ENCODE measurements at places on chromosomes 11 and 22.

DNA sequence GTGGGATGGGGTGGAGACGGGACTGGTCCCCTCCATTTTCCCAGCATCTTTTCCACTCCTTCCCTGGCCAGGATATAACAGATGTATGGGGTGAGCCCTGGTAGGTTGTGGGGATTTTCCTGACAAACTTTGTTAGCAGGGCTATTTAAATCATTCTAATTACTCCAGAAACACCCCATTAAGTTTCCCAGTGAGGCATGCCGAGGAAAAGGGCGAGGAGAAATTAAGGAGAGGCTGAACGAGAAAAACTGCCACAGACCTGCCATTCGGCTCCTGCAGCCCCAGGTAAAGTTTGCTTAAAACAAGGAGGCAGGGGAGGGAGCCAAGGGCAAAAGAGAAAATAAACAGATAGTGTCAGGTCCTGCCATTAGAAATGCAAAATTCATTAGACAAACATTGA lies 428.2 kb downstream of the BUD13 start:
- no peak for DNase-seq

GRCh38 chr22:40220316-40221054 lies 42.8 kb downstream of the TNRC6B start:
- DNase-seq: no peak

DNA sequence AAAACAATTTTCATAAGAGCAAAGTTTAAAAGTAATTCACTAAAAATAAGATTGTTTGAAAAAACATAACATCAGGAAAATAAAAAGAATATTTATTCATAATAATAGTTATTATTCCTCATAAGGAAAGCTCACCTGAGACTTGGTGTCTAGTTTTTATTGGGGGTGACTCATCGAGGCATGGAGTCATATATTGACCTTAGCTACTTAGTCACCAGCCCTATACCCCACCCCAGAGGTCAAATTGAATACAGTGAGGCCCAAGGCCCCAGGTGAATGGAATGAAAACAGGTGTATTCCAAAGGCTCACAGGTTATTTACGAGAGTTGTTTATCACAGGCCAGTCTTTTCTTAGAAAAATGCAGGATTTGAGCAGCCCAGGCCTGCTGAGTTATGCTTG lies 36.9 kb downstream of the CNTF start:
- no peak for DNase-seq

DNA sequence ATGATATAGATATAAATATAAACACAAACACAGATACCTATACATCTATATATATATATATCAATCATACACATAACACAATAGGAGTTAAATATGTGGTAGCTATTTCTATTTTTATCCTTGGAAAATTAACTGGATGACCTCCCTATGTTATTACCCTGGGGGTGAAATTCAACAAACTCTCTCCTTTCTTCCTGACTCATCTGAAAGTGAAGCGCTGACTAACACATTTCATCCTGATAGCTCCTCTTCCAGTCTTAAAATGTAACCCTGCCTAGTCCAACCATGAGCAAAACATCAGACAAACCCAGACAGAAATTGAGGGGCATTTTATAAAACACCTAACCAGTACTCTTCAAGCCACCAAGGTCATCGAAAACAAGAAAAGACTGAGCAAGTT lies 220.6 kb upstream of the ISX start:
- no peak for DNase-seq

DNA sequence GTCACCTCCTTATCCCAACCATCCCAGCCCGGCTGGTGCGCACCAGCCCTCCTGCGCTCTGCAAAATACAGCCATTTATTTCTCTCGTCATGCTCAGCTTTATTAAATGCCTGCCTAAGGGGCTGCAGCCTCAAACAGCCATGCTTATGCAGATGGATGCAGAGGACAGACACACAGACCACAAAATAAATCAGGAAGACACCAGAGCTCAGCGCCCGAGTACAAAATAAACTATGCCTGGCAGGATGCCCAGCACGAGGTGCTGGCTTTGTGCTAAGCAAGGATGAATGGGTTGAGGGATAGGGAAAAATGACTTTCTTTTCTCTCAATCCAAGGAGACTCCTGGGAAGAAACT lies 70.5 kb downstream of the RPUSD4 start:
- no peak for DNase-seq

GRCh38 chr11:12857572-12857971 lies 151.5 kb upstream of the RASSF10 start:
- no peak for DNase-seq

GRCh38 chr11:78217650-78218541 lies 29.2 kb downstream of the USP35 start:
- no peak for DNase-seq

DNA sequence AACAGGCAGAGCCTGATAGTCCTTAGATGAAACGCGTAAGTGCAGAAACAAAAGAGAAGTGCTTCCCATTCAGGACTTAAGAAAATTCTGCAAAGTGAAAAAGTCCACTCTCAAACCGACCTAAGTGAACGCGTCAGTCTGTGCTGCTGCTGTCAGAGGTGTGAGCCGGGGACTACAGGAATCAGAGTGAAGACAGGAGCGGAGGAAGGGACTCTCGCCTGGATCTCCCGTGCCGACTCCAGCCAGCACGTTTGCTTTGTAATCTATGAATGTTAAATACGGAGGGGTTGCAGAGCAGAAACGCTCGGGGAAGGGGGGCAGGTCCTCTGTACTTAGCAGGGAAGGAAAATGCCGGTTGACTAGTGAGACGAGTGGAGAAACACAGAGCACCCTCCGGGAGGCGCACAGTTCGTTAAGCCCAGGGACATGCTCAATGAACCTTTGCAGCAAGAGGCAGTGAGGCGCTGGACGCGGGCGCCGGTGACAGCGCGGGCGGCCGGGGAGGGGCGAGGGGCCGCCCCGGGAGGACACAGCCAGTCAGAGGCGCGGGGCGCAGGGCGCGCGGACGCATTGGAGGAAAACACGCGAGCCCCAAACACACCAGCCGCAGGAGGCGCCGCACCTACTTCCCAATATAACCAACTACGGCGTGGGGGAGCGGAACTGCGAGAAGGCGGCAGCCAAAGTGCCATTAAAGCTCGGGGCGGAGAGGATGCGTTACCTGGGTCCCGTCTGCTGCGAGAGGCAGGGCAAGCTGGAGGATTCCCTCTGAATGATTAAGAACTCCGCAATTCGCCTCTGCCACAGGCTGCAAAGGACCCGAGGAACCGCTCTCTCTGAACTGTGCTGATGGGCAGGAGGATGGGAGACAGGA lies at the start of gene CNTN5:
TSS of gene CNTN5 (plus strand) at position 598 of the 874 bp plus-strand sequence.
- DNase-seq: no peak

GRCh38 chr11:119755356-119756071 lies 26.5 kb upstream of the NECTIN1 start:
- DNase-seq: no peak

DNA sequence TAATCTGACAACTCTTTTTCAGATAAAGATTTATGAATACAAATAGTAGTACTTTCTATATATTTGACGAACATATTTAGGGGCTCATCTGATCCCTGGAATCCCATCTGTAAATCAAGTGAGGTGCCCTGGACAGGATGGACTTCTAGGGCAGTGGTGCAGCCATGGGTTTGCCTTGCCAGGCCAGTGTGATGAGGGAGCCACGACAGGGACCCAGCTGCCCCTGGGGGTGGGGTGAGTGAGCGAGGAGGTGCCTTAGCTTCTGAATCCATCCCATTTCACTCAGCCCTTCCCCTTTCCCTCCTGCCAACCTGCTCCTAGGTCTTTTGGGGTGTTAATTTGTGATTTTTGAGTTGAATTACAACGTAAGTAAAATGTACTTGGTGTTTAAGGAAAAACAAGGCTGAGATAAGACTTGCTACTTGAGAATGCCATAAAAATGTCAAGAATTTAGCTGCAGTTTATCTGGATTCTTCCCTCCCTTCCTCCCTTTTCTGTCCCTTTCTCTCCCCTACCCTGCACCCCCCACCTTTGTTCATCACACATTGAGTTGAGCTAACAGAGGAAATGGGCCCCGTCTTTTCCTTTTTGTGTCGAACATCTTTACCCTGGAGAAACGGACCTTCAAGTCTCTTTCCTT lies 60.8 kb downstream of the PPFIBP2 start:
- no peak for DNase-seq

DNA sequence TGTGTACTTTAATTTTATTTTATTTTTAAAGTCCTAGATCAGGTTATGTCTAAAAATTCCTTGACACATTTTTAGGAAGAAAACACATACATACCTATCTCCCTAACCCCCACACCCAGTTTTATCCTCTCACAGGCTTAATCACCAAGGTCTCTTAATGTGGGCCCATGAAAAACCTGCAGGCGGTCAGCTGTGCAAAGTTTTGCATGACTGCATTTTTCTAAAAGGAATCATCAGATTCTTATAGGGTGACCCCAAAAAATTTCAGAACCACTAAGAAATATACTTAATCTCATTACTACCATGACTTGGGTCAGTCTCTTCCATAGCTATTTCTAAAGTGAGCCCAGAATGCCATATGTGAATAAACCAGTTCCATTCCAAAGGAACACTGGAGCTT lies 19.8 kb downstream of the SAA1 start:
- no peak for DNase-seq

GRCh38 chr11:83367745-83368144 lies 81.6 kb upstream of the CCDC90B start:
- no peak for DNase-seq

DNA sequence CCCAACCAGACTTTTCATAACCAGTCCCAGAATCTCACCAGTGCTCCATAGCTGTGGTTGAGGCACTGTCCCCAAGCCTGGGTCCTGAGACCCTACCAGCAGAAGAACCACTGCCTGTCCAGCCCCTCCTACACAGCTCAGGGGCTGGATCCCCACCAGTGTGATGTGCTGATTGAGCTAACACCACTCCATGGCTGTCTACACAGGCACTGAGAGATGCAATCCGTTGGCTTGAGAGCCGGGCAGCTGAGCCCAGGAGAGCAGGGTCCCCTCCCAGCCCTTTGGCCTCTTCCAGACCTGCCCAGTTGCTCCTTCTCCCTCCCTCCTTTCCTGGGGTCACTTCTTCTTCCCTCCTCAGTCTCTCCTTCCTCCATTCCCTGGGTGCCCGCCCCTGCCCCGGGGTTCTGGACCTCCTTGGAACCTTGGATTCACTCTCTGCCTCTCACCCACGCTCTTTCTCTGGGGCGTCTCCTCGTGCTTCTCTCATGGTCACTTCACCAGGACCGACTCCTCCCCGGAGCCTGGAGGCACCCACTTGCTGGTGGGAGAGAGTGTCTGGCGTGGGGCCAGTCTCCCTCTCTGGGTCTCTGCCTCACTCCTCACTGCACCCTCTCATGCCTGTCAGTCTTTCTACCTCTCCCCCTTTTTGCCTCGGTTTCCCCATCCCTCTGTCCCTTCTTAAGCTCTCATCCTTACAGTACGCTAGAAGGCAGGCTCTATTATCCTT lies 706 bp upstream of the SCYL1 start:
- DNase-seq: no peak

- no peak for DNase-seq
Observed at GRCh38 chr11:3834664-3835461, 5.9 kb downstream of the RHOG start.

DNA sequence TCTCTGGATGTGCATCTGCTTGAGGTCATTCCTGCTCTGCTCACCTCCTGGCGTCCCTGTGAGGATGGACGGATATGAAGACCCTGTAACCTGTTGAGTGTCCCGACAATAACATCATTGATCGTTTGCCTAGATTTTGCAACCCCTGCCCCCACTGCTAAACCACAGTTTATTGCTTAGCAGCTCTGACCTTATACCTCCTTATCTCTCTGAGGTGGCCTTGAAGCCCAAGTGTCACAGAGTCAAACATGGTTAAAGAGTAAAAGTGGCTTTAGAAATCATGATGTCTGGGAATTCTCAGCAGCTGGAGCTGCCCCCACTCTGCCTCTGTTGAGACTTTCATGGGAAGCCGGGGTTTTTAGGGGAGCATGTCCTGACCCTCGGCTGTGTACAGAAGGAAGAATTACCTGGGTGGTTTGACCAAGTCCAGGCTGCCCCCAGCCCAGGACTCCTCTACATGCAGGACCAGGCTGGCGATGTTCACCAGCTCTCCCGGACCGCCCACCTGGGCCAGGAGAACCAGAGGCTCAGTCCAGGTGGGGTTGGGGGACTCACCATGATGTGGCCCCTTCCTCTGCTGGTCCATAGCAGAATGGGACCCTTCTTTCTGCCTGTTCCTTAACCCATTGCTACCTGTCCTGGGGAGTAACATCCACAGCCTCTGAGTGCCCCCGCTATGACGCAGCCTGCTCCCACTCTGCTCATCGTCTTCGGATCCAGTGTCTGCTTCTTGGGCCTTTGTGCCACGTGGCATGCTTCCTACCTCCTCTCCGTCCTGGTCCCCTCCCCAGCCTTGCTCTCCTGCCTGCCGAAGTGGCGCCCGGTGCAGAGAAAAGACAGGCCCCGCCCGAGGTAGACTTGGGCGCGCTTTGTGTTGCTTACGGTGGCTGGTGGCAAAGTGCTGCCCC lies 33.4 kb upstream of the FTH1 start:
- DNase-seq: no peak

- no peak for DNase-seq
Observed at GRCh38 chr11:44255406-44256071, 54.4 kb downstream of the ALX4 start.

DNA sequence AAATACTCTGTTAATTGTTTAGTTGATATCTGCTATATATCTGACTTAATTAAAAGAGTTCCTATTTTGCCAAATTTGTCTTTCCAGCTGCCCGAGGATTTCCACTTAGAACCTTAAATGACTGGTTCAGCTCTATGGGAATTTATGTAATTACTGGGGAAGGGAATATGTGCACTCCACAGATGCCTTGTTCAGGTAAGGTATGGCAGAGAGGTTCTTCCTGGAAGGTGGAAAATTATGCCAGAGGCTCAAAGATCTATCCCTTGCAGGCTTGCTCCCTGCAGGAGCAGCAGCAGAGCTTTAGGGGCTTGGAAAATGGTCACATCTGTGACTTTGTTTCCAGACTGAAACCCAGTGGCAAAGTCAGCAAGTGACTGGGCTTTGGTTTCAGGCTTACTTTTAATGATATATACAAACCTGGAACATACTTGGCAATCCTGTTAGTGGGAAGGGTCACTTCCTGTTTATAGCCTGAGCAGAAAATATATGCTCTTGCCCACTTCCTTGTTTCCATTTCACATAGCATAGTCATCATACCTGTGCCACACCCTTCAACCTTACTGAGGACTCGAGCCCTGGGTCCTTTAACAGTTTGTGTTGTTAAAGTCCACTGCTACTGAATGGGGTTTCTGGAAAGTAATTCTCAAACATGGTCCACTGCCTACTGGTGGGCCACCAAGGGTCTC lies 23.7 kb downstream of the WBP2NL start:
- DNase-seq: no peak

DNA sequence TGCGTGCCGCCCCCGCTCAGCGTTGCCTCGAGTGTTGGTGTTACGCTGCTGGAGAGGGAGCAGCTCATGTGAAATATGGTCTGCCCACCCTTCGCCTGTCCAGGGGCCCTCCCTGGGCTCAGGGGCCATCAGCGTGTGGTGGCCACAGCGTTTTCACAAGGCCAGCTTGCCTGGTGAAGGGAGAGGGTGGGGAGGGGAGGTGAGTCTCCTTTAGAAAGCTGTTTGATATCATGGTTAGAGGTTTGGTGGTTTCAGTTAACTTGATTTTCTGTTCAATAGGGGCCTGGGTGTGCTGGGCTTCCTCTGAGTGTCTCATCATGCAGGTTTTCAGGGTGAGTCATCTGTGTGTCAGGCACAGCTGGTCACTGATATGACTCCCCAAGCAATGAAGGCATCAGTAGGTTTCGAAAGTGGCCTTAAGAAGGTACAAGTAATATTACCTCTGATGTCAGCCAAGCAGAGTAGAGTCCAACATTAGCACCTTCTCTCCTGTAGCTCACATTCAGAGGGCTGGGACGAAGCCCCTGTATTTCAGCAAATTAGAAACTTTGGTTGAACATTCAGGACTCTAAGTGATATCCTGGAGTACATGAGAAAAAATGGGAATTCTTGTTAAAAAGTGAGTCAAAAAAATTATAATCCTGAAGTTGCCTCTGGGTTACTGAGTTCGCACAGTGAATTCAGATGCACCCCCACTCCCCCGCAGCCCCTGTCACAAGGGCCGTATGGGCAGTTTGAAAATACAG lies 172.5 kb downstream of the TBC1D22A start:
- no peak for DNase-seq

Measured in frontal cortex (tissue), 4 donors.